ENCODE measurements at places on chromosomes 1 and 21.

DNA sequence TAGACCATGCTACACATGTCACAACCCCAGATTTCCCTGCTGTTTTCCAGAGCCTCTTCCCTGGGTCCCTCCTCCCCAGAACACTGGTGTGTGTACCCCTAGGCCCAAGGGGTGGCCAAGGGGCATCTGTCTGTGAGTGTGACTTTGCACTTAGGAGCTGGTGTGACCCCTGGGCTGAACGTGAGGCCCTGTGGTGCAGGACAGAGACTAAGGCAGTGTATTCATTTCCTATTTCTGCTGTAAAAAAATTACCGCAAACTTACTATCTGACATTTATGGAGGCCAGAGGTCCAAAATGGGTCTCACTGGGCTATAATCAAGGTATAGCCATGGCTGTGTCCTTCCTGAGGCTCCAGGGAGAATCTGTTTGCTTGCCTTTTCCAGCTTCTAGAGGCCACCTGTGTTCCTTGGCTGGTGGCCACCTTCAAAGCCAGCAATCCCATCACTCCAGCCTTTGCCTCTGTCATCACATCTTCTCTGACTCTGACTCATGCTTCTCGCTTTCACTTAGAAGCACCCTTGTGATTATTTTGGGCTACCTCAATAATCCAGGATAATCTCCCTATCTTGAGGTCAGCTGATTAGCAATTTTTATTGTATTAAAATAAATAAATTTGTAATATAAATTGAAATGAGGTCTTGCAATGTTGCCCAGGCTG is 24.0 kb upstream of the ELOA start:
- no peak for DNase-seq

- DNase-seq = no peak
These were observed 497.5 kb downstream of the RWDD3 start for GRCh38 chr1:95731466-95731865.

DNA sequence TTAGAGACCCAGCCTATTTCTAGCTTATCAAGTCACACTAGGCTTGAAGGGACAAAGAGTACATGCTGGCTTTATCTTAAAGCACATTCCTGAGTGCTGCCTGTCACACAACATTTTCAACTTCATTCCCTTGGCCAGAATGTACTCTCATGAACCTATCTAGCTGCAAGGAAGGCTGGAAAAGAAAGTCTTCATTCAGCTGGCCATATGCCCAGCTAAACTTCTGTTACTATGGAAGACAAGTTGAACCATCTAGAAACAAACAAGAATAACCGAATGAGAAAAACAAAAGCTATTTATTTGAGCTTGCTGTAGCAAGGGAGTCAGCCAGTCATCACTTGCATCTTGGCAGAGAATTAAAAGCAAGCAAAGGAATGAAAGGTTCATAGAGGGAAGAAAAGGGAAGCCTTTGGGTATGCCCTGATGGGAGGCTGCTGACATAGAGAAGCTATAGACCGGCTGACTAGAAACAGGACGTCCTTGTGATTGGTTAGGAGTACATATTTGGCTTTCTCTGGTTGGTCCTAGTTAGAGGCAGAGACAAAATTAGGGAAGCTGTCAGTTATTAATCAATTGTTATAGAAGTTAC is 108.4 kb downstream of the NEK7 start:
- no peak for DNase-seq

DNA sequence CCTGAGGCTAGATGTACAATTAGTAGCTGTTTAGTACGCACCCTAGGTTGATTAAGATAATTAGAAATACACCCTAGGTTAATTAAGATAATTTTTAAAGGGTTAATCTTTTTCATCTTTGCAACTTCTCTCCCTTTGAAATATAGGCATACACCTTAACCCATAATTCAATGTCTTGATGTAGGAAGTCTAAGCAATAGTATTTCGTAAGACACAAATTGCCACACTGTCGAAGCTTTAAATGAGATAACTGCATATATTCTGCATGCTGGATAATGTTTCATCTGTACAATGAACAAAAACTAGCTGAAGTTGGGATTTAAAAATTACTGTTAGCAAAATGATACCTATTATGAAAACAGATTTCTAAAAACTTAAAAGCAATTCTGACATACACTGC is 122.9 kb downstream of the EVI5 start:
- no peak for DNase-seq

DNA sequence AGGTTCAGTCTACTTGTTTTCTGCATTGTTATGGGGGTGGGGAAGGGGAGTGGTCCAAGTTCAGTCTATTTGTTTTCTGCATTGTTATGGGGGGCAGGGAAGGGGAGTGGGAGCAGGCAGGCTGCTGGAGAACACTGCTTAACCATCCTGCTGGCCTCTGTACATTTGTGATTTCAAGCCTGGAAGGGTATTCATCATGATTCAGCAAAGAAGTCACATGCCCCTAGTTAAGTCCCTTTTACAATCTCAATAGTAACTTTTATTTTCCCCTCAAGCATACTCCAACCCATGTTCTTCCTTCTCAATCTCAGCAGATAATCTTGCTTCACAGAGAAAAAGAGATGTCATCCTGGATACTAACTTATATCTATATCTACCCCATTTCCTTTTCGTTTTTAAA is 7.9 kb downstream of the LYST start:
- no peak for DNase-seq
